H9 (cell line): ENCODE measurements at places on chromosomes 3 and 15.

DNA sequence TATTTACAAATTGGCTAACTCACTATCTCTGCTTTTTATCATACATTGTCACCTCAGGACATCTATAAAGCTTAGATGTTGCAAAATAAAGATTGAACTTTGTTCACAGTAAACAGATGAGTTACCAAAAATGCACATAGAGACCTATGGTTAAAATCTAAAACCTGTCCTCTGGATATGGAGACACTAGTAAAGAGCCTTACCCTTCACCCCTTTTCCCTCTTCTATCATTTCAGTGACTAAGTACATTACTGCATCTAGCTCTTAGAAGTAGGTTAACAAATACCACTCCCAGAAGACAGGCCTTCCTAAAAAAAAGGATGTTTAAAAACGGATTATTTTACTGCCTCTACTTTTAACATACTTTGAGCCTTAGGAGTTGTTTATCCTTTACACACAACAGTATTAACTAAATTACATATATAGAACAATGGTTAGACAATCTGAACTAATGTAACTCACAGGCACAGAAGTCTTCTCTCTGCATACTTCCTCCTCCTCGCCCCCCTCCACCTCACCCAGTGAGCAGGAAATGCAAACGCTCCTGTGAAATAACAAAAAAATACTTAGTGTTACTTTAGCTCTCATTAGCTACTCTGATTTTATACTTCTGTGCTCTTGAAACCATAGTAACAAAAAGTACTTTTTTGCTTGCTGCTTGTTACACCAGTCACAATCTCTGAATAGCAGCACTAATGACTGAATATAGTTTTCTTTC lies 23.3 kb downstream of the IREB2 start:
- DNase-seq = no peak

- no peak for DNase-seq
Observed at GRCh38 chr15:48244921-48245320, 38.8 kb downstream of the SLC12A1 start.

DNA sequence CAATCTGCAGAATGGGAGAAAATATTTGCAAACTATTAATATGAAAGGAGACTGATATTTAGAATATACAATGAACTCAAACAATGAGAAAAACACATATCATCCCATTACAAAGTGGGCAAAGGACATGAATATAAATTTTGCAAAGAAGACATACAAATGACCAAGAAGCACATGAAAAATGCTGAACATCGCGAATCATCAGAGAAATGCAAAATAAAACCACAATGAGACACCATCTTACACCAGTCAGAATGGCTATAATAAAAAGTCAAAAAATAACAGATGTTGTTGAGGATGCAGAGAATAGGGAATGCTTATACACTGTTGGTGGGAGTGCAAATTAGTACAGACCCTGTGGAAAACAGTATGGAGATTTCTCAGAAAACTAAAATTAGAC lies 83.6 kb downstream of the RAP2B start:
- no peak for DNase-seq

DNA sequence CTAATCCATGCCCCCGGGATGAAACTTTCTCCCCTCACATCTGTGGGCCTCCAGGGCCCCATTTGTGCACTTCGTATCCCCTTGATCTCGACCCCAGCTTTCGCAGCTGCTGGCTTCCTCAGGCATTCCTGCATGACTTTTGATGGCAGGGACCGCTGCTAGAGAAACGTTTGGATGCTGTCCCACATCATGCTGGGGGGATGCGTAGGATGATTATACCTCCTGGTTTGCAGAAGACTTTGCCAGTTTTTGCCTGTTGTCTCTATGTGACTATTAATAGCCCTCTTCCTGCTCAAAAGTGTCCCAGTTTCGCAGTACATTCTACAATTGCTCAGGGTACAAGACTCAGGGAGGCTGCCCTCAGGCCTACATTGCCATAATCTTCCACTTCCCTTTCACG lies 10.4 kb upstream of the KCNAB1 start:
- DNase-seq = no peak

DNA sequence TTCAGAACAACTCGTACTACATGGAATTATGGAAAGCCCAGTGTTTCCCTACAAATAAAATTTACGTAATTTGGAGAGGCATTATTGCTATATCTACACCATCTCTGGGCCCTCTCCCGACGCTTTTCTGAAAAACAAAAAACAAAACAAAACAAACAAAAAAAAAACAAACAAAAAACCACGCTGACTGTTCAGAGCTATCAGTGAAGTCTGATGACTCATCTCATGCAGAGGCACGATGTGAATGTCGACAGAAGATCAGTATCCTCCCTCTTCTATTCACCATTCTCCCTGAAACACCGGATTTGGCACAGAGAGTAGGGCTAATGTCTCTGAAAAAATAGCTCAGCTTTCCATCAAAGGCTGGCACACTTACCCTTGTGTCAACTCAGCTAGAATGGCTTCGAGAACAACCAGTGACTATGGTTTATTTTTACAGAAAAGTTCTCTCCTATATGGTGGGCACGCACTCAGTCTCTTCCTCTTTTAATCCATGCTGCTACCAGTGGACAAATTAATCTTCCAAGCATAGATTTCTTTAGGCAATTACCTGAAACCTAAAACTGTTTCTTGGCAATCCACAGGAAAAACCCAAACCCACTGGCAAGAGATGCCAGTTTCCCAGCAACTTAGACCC lies 1.5 kb downstream of the CRBN start:
- no peak for DNase-seq

GRCh38 chr3:159749406-159749805 lies 239.2 kb upstream of the IL12A start:
- DNase-seq = no peak

DNA sequence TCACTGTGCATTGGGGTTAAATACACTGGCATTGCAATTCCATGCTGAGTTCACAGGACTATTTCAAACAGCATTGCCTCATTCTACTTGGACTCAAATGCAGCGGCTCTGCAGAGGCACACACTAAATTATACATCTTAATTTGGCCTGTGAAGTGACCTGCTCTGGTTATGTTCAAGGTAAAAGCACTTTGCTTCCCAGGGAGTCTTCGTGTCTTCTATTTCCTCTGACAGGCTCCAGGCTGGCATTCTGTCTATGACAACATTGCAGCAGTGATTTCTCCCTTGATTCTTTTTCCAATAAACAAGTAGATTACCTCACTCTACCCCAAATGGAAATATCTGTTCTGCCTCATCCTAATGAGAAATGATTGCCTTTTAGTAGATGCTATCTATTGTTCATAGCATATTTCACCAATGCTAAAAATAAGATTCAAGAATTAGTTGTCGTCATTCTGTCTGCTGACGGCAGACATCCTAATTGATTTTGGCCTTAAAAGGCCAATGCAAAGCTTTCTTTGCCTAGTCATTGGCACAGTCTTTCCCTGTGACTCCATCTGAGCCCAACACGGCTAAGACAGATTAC lies 33.8 kb downstream of the FMN1 start:
- DNase-seq = no peak

DNA sequence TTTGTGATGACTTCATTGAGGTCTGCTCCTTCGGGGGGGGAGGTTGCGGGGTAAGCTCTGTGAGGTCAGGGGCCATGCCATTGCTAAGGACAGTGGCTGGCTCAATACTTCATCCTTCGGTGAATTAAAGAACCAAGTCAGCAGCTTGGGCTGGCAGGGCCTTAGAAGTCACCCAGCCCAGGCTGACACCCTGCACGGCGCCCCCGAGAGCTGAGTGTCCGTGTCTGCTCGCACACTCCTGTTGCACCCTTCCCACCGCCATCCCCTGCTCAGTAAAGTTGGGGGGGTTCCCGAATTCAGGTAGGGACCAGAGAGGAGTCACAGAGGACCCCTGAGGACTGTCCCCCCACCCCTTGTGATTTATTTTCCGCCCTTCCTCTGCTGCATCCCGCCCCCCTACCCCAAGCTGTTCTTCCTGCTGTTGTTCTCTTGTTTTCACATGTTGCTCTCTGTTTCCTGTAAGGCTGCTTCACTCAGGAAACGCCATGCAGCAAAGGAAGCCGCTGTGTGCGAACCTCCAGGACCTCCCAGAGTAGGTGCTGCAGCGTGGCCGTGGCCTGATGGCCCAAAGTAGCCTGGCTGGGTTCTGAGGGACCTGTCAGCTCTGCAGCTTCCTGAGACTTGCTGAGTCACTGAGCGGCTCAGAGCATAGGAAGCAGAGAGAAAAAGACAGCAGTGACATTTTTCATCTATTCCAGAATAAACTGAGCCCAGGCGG lies 14.4 kb downstream of the EFCC1 start:
- no peak for DNase-seq

- no peak for DNase-seq
Observed at GRCh38 chr3:18046131-18046915, 303.9 kb upstream of the TBC1D5 start.

DNA sequence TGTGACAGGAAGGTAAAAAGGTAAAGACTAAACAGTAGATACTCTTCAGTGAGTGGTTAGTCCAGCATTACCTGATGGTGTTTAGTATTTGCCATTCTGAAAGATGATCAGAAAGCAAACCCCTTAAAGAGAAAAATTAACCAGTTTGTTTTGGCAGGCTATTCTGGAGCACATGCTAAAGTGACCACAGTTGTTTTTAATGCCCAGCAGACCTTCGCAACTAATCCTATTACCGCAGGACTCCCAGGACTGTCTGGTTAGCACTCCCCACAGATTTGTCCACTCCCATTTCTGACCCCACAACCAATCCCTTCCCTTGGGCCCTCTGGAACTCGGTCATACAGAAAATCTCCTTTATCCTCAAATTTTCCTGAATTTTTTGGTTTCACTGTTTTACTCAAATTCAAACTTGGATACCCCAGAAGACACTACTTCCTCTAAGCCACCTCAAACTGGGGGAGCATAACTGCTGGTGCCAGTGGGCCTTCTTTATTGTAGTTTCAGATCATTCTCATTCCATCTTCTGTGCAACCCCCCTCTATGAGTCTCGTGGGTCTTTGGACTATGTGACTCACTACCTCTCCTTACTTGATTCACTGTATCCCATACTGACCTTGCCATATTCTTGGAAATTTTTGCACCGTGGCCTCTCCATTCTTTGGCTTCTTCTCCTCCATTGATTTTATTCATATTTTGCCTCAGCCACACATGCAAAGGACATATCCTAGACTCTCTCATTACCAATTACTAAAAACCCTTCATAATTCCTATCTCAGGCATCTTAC lies 104.4 kb downstream of the RBMS3 start:
- no peak for DNase-seq

DNA sequence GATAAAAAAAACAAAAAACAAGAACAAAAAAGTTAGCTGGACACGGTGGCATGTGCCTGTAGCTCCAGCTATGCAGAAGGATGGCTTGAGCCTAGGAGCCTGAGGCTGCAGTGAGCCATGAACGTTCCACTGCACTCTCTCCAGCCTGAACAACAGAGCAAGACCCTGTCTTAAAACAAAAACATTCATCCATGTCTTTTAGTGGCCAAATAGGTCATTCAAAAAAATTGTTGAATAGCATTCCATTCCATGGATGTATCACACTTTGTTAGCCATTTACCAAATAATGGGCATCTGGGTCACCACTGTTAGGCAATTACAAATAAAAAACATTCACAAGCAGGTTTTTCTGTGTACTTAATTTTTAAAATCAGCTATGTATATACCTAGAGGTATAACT lies 139.7 kb downstream of the STAG1 start:
- DNase-seq = no peak

DNA sequence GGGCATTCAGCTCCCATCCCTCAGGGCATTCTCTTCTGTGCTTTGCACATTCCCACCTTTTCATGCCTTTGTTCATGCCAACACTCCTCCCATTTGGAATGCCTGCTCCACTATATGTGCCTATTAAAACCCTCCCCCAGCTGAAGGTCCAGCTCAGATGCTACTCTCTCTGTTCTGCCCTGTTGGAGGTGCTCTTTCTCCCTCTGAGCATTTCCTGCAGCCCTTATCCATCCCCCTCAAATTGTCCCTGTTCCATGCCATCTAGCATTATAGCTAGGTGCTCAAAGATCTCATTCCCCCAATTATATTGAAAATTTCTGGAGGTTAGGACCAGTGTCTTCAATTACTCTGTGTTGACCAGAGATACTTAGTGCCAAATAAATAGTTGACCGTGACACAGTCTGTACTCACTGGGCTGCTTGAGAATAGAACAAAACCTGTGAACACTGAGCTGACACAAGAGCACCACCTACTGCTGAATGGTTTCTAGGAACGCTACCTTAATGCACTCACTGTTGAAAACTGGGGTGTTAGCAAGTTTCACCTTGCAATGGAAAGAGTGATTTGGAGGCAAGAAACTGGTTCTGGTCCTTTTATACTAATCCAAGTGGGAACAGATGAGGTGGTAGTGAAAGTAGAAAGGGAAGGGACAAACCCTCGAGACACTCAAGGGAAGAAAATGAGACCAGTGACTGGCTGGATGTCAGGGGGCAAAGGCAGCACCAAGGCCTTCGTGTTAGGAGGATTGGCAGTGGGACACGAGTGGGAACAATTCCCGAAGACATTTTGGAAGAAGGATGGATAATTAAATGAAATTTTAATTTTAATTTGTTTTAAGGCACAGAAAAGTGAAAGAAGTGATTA lies 289.8 kb upstream of the ROPN1 start:
- DNase-seq = no peak

DNA sequence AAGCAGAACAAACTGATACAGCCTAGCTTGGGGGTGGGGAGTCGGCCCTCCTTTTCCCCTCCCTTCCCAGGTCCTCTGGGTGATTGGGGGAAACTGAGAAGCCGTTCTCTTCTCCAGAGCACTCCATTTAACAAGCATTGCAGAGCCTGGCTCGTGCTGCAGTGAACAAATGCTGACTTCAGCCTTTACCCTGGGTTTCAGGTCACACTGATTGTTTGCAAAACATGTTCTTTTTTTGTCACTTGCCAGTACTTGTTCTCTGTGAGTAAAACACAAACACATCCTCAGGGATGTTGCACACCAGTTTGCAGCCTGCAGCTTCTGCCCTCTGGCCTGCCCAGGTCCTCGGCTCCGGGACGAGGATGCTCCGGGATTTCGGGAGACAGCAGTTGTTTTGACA lies 132.8 kb downstream of the PGPEP1L start:
- no peak for DNase-seq

GRCh38 chr15:41487802-41488201 lies 5.9 kb upstream of the ITPKA start:
- no peak for DNase-seq

DNA sequence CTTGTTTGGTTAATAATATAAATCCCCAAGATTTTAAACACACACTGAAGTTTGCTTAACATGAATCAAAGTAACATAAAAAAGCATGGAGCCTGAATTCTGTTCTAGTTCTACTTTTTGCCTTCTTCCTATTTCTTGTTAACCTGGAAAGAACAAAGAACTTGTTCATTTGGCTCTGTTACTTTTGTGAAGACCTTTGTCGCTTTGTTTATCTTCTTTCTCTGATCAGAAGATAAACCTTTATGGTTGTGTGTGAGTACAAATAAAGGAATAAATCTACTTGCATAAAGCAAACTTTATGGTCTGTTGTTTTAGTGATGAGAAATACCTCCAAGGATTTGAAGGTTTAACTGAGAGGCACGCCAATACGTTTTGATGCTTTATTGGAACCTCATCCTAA lies 210.1 kb upstream of the SATB1 start:
- DNase-seq = no peak
